Smooth muscle cell of the pulmonary artery (primary cell): ENCODE measurements at places on chromosomes 16 and 17. TPM values are rescaled to one million over a fixed set of nuclear protein-coding genes. Genes with fewer than 3 reads are reported as not detected.

PRKCB gene
- total RNA-seq, result 0.07 TPM in 1 of 2 replicates, not detected in the other

CACNG1 gene
- not detected in 2 replicates for total RNA-seq

GNG13 gene
- not detected in 2 replicates for total RNA-seq

KRTAP9-4 gene
- not detected in 2 replicates for total RNA-seq

SULT1A1 gene
- 0.50 and 3.8 TPM in 2 replicates for total RNA-seq

STAT3 gene
- total RNA-seq, result 162 and 175 TPM in 2 replicates

SOX15 gene
- 0.07 and 0.26 TPM in 2 replicates for total RNA-seq

SGSH gene
- 11.0 and 25.1 TPM in 2 replicates for total RNA-seq

HEXIM2 gene
- 4.8 and 6.3 TPM in 2 replicates for total RNA-seq

ANKRD40CL gene
- not detected in 2 replicates for total RNA-seq

TNP2 gene
- not detected in 2 replicates for total RNA-seq

PRDM7 gene
- not detected in 2 replicates for total RNA-seq

MPV17L gene
- total RNA-seq, result 0.78 and 2.1 TPM in 2 replicates

B3GNT9 gene
- total RNA-seq, result 47.2 and 55.1 TPM in 2 replicates

PRSS8 gene
- not detected in 2 replicates for total RNA-seq

TBC1D3C gene
- 0.39 TPM in 1 of 2 replicates, not detected in the other for total RNA-seq

OTOP2 gene
- total RNA-seq, result not detected in 2 replicates

ANKFY1 gene
- total RNA-seq, result 58.6 and 66.1 TPM in 2 replicates

DHX58 gene
- total RNA-seq, result 9.5 and 11.3 TPM in 2 replicates

SLC38A8 gene
- total RNA-seq, result not detected in 2 replicates
